ENCODE measurements at places on chromosomes 3 and 15. TPM values are rescaled to one million over a fixed set of nuclear protein-coding genes. Genes with fewer than 3 reads are reported as not detected.

Gene KLF15
- 0.67 TPM for total RNA-seq

Gene PRSS50
- total RNA-seq, result 0.29 TPM

- no peak for DNase-seq
Observed at GRCh38 chr15:79265987-79266579, 16.4 kb upstream of the ANKRD34C start.

- no peak for DNase-seq
Observed at GRCh38 chr15:92277776-92278175, 115.9 kb upstream of the ST8SIA2 start.

DNA sequence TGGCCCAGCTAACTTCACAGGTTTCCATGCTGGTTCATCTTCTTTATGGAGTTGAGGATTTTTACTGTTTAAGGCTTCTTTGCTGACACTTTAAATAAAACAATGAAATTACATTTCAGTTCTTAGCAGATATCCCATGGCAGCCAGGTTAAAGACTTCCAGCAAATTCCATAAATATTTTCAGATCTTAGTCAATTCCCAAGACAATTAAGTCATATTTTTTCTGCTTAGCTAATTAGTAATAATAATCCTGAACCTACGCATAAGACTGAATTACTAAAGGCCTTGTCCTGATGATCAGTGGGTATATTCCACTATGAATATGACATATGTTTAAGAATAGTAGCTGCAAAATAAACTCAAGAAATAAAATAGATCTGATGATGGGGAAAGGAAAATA, 83.3 kb downstream of the NR2E3 start:
- no peak for DNase-seq

DNA sequence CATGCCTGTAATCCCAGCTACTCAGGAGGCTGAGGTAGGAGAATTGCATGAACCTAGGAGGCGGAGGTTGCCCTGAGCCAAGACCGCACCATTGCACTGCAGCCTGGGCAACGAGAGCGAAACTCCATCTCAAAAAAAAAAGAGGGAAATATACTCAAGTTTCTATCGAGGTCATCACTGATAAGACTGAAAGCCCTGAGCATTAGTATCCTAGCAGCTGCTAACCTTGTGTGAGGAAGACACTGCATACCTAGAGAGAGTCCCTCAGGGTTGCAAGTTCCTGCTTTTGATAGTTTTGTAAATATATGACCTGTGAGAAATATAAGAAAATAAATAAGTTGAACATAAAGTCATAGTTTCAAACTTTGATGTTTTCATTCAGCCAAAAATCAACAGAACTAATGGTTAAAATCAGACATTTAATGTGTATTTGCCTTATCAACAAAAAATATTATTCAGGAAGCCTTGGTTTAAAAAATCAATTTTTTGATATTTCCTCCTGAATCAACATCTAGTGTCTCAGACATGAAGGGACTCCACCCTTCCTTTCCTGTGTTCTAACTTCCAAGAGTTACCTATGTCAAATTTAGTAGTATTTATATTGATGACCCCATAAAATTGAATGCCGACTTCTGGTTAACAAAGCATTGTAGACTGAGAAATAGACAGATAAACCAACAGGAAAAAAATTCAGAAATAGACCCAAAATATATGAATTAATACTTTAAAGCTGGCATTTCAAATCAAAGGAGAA, 19.8 kb upstream of the USP3 start:
- DNase-seq, result no peak

DNA sequence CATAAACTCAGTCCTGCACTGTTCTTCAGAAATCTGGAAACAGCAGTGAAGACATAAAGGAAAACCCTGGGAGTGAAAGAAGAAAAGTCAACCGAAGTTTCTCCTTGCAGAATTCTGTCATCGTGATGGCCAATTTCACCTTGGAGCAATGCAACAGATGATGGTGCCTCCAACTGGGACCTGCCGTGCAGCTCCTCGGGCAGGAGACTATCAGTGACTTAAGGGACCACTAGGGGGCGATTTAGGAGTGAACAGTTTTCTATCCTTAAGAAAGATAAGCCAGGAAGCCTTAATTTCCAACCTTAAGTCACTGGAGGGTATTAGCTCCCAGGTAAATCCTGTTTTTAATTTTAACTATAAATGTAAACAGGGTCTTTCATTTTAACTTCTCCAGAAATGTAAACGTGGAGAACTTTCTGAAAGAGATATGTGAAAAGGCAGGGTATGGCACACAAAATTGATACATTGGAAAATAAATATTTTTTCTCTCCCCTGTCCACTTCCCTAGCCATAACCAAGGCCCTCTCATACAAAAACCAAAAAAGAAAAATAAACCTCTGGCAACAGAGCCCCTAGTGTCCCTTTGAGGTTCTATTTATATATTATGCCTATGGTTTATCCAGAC, 116.3 kb downstream of the PDZRN3 start:
- DNase-seq, result no peak

Gene PIERCE2
- 5.2 TPM for total RNA-seq

DNA sequence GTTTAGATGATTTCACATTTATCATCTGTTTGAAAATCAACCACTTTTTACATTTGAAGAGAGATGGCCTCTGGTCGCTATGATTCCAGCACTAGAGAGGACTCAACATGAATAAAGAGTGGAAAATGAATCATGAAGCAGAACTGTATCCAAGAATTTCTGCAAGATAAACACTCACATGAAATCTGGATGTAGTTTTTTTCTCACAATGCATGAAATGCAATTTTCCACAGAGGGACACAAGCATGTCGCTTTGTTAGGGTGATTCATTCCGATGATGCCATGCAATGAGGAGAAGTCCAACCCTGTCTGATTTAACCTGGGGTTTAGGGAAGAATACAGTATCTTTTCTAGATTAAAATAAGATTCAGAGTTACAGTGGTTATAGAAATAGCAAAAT, 50.4 kb upstream of the ADCY5 start:
- no peak for DNase-seq

DNA sequence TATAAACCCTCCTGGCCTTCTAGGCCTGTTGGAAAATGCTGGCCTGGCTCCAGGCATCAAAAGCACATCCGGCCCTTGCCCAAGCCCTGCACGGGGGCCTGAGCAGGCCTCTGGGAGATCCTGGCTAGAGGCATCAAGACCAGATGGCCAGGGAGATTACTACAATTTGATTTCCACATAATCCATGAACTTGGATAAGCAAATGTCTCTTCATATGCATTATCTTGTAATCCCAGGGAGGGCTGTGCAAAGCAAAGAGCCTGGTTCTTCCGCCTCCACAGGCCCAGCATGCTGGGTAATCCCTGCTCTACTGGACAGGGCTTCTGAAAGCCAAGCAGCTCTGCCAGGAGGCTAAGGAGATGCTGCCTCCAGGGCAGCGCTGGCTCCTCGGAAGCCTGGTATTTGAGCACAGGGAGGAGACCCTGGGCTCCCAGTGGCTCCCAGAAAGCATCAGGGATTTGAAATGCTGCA, 18.2 kb downstream of the MRPL46 start:
- DNase-seq, result no peak

DNA sequence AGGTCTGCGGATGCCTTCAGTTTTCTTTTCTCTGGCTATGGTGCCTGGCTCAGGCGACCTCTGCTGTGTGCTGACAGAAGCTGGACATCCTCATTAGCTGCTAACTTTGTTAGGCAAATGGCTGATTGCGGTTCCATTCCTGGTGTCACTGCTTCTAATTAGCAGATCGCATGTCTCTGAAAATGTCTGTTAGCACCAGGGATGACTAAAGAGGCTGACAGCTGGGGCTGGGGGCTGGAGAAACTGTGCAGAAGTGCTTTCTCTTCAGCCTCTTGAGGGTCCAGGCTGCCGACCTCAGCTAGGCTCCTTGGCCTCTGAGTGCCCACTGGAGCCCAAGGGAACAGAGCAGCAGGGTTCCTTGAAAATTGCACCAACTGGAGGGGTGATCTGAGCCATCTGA, 39.3 kb downstream of the CHCHD6 start:
- DNase-seq, result no peak

Gene ADAMTSL3
- total RNA-seq, result 0.67 TPM

- no peak for DNase-seq
Observed at GRCh38 chr3:33250712-33251111, 26.5 kb upstream of the FBXL2 start.

- peak; percentile 10 for DNase-seq
Observed at GRCh38 chr3:150495563-150496168, 50.6 kb downstream of the SERP1 start.

Gene IP6K2
- total RNA-seq, result 109 TPM

Gene GATA2
- total RNA-seq, result 6.0 TPM

Gene RTF1
- 27.9 TPM for total RNA-seq

DNA sequence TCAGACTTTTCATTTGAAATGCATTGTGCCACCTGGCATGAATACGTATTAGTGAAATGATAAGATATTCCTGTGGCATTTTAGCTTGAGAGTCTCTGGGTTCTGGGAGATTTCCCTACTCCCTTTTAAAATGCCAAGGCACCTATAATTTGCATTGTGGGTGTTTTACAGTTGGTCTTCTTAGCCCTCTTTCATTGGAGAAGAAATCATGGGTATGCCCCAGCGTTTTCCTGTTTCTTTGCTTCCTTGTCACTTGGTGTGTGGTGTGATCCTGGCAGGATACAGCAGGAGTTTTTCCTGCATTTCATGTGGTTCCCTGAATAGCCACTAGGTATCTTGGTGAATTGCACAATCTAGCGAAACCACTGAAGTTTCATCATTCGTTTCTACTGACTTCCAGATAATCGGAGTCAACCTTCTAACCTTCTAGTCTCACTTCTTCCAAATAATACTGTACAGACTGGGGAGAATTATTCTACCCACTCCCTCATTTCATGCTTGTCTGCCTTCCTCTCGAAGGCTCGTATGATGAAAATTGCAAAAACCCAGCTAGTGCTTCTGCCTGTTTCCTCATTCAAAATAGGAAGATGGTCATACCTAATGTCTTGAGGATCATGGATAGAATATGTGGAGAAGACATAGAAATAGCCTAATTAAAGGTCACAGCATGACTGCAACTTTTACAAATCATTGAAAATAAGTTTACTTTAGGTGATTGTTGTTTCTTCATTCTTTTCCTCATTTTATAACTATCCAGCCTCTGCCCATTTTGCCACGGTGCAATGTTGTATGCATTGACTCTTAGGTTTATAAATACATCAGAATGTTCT, 2.6 kb downstream of the BHLHE40 start:
- no peak for DNase-seq

Gene KBTBD12
- 0.08 TPM for total RNA-seq

DNA sequence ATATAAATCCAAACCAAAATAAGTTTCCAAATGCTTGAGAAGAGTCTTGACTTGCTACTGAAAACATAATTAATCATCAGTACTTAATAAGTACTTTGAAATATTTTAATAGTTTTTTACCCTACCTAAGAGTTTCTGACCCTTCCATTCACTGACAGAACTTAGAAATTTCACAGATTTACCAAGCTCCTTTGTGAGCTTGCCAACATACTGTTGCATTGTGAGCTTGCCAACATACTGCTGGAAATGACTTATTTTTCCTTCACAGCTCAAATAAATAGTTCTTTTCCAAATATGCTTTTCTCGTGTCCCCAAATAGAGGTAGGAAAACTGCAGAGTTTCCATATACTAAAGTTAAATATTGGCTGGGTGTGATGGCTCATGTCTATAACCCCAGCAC, 9.6 kb upstream of the AADAC start:
- no peak for DNase-seq

- no peak for DNase-seq
Observed at GRCh38 chr15:80059786-80060355, 395 bp downstream of the ZFAND6 start.

Gene RBPMS2
- total RNA-seq, result 1.9 TPM

Gene SNX22
- total RNA-seq, result 1.0 TPM

DNA sequence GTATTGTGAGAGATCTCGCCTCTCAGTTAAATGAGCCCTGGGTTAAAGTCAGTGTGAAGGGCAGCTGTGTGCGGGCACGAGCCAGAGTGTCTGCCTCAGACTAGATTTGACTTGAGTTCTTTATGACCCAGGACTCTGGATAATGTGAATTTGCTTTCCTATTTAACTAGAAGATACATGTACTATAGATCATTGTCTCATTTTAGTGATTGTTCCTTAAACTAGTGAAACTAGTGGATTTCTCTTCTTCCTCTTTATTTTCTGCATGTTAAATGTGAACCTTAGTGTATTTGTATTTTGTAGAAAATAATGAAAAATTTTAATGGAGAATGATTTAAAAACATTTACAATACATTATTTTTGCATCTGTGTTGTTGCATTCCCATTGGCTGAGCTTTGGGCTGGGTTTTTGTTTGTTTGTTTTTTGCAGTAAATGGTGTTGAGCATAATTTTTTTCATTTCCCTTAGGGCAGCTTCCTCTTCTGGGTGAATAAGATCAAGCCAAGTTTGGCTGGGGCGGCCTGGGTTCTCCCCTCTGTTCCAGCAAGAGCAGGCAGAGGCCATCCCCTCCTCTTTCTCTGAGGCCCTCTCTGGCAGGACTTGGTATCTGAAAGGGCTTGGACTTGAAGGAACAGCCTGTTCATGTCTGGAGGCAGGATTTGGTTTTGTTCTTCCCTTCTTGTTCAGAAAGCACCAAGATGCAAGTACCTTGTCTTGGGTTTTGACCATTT, 15.0 kb downstream of the GCSAM start:
- DNase-seq, result no peak

DNA sequence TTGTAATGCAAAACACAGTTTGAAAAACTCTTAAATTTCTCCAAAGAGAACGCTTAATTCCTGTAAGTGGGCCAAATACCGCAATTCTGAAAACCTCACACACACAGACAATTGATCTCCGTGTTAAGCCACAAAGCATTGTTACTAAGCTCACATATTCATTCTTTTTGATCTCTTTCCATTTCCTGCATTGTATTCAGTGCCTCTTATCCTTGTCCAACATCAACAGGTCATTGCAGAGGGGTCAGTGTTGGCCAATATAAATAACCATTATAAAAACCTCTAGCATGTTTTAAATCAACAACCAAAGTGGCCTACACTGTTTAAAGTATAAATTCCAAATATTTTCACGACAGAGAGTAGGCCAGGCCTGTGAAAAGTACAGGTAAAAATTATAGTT, 171.1 kb downstream of the PDZRN3 start:
- DNase-seq, result no peak

- no peak for DNase-seq
Observed at GRCh38 chr15:56184516-56184915, 59.2 kb downstream of the RFX7 start.

Gene FEZF2
- total RNA-seq, result not detected

GRCh38 chr3:131856171-131856570, 178.6 kb downstream of the CPNE4 start:
- DNase-seq, result no peak

- DNase-seq, result no peak
Observed at GRCh38 chr3:27454461-27454860, 29.7 kb downstream of the SLC4A7 start.

GRCh38 chr3:73314151-73314951, 252.9 kb downstream of the EBLN2 start:
- DNase-seq, result no peak

Gene CIB2
- total RNA-seq, result 21.4 TPM

- DNase-seq, result no peak
Observed at GRCh38 chr3:61334783-61335182, 83.5 kb upstream of the FHIT start.

DNA sequence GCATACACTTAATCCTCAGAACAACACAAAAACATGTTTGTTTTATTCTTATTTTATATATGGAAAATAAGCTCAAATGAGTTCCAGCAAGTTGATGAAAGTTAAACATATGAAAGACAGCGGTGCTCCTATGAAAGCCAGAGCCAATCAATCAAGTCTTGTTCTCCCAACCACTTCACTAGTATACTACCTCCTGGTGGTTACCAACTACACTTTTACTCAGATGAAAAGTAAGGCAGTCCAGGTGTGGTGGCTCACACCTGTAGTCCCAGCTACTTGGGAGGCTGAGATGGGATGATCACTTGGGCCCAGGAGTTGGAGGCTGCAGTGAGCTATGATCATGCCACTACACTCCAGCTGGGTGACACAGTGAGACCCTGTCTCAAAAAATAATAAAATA, 66.0 kb downstream of the MAGI1 start:
- DNase-seq, result no peak

Gene LMAN1L
- total RNA-seq, result not detected
